ENCODE measurements at places on chromosomes 16 and 17.

DNA sequence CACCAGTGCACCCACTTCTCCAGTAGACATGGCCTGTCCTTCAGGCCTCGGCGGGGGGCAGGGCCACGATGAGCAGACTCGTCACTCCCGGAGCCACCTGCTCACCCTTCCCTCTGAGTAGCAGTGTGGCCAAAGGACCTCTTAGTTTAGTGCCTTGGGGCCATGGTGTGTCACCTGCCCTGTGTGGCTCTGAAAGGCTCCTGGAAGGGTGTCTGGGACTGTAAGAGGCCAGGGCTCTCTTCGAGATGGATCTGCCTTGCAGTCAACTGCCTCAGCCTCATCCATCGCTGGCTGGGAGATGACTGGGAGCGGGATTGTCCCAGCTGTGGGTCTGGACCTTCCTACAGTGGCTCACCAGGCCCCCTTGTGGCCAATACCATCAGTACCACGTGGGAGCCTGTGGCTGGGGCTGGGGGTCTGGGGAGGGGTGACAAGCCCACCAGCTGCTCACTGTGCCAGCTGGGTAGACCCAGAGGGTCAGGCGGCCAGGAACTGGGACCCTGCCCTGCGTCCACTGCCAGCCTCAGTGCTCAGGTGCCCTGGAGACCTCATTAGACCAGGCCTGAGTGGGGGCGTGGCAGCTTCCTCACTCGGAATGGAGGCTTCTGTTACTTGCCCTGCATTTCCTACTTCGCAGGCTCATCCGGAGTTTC, 133.4 kb downstream of the OR1D5 start:
- DNase-seq = peak; percentile 30

GRCh38 chr17:44372036-44372435, 8.4 kb upstream of the FAM171A2 start:
- no peak for DNase-seq

- no peak for DNase-seq
Observed at GRCh38 chr17:2872282-2872681, 76.0 kb downstream of the RAP1GAP2 start.

DNA sequence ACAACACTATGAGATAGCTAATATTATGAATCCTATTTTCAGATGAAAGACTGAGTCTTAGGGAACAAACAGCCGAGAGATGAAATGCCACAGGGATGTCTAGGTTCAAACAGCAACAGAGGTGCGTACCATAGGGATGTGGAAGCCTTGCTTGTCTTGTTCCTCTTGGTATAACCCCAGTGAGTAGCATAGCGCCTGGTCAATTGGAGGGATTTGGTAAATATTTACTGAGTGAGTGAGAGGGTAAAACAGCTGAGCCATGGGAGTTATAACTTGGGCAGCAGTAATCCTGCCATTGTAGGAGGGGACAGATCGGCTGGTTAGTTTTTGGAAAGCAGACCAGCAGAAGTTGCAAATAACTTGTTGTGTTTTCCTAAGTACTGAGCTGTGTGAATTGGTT, 80.2 kb downstream of the WWOX start:
- no peak for DNase-seq

GRCh38 chr16:57235128-57236021, 9.7 kb upstream of the ARL2BP start:
- no peak for DNase-seq

DNA sequence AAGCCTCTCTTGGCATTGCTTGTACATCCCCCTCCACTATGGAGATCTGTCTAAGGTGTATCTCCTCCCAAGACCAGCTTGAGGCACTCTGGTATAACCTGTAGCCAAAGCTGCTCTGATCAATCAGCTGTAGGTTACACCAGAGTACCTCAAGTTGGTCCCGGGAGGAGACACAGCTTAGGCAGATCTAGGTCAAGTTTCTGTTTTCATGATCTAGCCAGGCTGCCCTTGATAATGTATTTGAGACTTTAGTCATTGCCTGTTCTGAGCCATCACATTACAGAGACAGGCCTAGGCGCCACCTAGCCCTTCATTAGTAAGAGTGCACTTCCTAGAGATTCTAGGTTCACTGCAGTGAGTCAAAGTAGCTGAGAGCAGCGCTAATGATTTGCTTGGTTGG, 31.4 kb downstream of the ASGR1 start:
- no peak for DNase-seq

DNA sequence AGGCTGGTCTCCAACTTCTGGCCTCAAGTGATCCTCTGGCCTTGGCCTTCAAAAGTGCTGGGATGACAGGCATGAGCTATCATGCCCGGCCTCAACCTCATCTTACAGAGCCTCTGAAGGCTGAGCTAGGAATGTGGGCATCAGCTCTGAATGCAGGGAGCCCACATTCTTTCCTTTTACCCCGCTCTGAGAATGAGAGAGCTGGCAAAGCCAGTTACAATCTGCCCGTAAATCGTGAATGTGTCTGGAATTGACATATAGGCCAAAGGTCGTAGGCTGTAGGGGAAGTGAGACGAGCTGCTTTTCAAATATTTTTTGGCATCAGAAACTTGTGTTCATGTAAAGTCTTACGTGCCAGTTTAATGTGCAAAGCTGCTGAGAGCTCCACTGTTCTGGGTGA, 4.5 kb downstream of the TMEM238L start:
- no peak for DNase-seq

- no peak for DNase-seq
Observed at GRCh38 chr16:80806927-80807340, 2.5 kb upstream of the CDYL2 start.

GRCh38 chr16:57262841-57263540, 17.9 kb downstream of the ARL2BP start:
- DNase-seq = no peak

GRCh38 chr16:71846431-71846830, 655 bp downstream of the ATXN1L start:
- peak; percentile 23 for DNase-seq

DNA sequence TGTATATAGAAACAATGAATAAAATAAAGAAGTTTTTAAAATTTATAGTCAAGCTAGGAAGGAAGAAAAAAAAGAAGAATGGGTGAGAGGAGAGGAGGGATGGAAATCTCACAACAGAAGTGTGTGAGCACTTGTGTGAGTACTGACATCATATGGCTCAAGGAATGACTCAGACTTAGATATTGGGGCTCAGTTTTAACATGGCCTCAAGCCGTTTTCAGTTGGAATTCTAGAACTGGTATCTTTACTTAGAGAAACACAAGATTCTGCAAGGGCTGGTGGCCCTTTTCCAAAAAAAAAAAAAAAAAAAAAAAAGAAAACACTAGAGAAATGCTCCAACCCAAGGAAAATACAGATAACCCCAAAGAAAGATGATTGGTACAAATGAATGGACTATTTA, 55.1 kb downstream of the STXBP4 start:
- no peak for DNase-seq

DNA sequence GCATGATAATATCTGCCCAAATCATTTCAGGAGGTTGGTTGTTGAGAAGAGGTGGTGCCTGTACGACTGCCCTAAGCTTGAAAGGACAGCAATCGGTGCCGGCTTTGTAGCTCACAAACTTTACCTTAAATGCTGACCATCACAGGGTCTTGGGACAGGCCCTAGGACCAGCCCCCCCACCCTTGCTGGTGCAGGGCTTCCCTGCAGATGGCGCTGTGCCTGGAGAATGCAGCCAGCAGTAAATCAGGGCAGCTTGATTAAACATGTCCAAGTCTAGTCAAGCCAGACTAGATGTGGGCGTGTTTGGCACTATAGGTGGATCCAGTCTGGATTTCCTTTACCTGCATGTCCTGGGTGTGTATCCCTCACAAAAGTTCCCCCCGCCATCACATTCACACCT, 135.5 kb upstream of the CRHR1 start:
- DNase-seq = no peak

GRCh38 chr16:65229191-65229662, 107.4 kb upstream of the CDH11 start:
- no peak for DNase-seq

GRCh38 chr16:10885246-10885645, 8.2 kb downstream of the CIITA start:
- no peak for DNase-seq

DNA sequence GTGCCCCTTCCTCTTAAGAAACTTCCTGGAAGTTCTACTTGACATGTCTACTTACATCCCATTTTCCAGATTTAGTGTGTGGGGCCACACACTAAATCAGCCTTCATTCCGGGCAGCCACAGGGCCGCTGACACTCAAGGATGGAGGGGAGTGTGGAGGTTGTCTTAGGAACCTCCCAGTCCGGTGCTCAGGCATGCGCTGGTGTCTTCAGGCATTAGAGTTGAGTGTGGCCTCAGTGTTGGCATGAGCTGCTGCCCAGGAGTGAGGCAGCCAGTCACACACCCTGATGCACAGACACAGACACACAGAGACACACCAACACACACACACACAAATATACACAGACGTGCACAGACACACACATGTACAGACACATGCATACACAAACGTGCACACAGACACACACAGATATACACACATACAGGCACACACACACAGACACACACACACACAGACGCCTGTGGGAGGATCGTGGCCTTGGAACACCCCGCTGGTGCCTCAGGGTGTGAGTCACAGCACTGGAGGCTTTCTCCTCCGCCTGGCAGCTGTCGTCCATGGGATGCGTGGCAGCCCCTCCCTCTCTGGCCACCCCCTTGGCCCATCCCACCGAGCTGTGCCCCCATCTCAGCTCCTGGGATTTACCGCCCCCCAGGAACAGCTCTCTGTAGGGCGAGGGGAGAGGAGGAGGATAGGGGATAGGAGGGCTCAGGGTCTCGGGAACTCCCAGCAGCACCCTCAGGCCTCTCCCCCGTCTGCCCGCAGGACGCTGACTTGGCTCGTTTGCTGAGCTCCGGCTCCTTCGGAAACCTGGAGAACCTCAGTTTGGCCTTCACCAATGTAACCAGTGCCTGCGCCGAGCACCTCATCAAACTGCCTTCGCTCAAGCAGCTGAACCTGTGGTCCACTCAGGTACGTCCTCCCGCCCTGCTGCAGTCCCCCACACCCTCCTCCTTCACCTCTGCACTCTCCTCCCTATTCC, 75.6 kb upstream of the PLCG2 start:
- no peak for DNase-seq

DNA sequence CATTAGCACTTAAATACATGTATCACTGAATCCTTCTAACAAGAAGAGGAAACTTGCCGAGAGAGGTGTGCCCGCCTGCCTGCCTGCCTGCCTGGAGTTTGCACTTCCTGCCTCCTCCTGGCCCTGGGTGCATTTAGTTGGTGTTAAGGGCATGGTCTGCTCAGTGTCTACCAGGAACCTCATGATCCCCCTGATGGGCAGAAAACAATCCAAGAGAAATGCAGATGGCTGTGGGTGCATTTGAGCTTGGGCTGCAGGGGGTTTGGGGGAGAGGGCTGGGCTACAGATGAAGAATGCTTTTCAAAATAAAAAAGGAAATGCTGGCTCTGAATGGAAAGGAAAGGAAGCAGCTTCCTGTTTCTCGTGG, 10.1 kb downstream of the KSR1 start:
- no peak for DNase-seq

GRCh38 chr17:18158022-18158600, 25.5 kb upstream of the ALKBH5 start:
- DNase-seq = no peak

DNA sequence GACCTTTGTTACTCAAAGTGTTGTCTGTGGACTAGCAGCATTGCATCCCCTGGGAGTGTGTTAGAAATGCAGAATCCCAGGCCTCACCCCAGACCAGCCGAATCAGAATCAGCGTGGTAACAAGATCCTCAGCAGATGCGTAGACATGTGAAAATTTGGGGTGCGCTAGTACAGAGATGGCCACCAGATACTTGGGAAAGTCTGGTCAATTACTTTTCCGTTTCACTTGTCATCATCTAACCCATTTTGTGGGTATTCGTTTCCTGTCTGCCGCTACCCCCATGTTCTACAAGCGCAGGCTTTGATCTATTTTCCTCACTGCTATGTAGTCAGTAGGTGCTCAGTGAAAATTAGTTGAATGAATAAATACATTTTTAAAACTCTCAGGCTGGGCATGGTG, 33.1 kb upstream of the HERPUD1 start:
- DNase-seq = no peak

GRCh38 chr17:41579484-41580243, 7.0 kb downstream of the KRT14 start:
- peak; percentile 90 for DNase-seq

DNA sequence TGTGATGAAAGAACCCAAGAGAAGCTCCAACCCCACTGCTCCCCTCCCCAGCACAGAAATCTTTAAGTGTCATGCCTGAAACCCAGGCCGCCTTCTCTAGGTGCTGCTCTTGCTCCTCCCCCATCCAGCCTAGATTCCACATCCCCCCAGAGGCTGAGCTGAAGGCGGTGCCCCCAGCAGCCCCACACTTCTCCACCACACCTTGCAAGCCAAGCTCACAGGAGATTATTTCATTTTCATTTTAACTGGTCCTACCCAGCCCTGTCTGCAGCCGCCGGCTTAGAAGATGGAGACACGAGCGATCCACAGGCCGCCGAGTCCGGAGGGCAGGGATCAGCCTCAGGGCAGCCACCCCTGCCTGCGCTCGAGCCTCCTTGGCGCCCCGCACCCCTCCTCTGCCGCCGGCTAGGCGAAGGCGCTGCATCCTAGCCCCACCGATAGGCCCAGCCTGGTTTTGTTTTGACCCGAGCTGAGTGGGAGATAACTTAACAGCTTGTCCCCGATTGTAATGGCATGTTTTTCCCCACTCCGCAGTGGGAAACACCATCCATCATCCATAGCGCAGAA, 125.3 kb downstream of the RBFOX3 start:
- no peak for DNase-seq

DNA sequence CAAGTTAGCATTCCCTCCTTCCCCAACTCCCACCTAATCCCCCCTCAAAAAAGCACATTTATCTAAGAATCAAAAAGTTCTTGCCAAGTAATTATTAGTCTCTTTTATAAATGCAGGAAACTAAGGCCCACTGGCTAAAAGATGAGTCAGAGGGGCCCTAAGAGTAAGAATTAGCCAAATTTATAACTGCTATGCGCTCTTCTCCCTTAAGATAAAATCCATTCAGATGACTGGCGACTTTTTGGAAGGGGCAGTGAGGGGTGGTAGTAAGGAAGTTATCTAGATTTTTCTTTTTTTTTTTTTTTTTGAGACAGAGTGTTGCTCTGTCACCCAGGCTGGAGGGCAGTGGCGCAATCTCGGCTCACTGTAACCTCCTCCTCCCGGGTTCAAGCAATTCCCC, 17.1 kb downstream of the ZNF652 start:
- DNase-seq = no peak

DNA sequence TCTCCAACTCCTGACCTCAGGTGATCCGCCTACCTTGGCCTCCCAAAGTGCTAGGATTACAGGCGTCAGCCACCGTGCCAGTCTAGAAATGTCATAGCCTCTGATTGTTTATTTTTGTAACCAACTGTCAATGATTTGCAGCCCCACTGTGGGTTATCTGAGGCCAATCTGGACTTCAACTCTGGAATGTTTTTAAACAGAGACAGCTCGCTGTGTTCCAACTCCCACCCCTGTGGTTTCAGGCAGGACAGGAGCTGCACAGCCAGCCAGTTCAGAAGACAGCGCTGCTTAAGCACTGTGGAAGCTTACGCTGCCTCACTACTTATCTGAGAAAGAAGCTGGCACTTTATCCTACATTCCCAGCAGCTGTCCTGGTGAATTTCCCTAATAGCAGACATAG, 19.5 kb downstream of the MRM3 start:
- no peak for DNase-seq

Data from NT2/D1 (cell line).